Thymus (tissue), 14 donors: ENCODE measurements at places on chromosomes 12 and 14. TPM values are rescaled to one million over a fixed set of nuclear protein-coding genes. Genes with fewer than 3 reads are reported as not detected.

GRCh38 chr12:6770094-6770493 lies 2.2 kb upstream of the LAG3 start:
- H3K27ac ChIP-seq = no peak overlapping the region
- no peak for DNase-seq
- H3K4me1 ChIP-seq = peaks cover 80% of the 10 kb centered on the region
- H3K27me3 ChIP-seq = peaks cover 94% of the 10 kb centered on the region
- no peaks in the 10 kb centered on the region for H3K36me3 ChIP-seq

DNA sequence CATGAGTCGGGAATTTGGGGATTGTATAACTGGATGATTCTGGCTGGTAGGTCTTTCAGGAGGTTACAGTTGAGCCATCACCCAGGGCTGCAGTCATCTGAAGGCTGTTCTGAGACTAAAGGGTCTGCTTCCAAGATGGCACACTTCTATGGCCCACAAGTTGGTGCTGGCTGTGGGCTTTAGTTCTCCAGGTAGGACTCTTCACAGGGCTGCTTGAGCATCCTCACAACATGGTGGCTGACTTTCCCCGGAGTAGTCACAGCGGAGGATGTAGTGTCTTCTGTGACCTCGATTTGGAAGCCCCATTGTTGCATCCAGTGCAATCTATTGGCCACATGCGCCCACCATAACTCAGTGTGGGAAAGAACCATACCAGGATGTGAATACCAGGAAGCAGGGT lies 14.4 kb downstream of the PHETA1 start:
- no peaks in the 10 kb centered on the region for H3K27me3 ChIP-seq
- no peaks in the 10 kb centered on the region for H3K4me1 ChIP-seq
- no peak overlapping the region for H3K27ac ChIP-seq
- H3K4me3 ChIP-seq = no peak overlapping the region
- H3K36me3 ChIP-seq = no peaks in the 10 kb centered on the region

DNA sequence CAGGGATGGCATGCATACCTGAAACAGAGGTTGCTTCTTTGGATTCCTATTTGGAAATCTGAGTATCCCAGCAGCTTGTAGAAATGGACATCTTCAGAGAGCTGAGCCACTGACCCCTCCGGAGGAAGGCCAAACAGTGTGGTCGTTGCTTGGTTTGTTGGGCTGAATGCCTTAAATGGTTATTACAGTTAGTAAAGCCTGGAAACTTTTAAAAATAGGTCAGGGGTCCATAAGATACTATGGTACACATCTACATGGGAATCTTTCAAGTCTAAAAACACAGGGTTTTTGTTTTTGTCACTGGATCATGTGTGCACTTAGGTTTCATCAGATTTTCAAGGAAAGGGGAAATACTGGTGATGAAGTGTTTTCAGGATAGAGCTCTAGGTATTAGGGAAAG lies 7.7 kb downstream of the DYRK2 start:
- H3K36me3 ChIP-seq = peaks cover 72% of the 10 kb centered on the region
- DNase-seq = no peak
- H3K4me1 ChIP-seq = peaks cover 10% of the 10 kb centered on the region
- no peak overlapping the region for H3K4me3 ChIP-seq

The RBM25 gene
- 41.7 TPM for total RNA-seq

DNA sequence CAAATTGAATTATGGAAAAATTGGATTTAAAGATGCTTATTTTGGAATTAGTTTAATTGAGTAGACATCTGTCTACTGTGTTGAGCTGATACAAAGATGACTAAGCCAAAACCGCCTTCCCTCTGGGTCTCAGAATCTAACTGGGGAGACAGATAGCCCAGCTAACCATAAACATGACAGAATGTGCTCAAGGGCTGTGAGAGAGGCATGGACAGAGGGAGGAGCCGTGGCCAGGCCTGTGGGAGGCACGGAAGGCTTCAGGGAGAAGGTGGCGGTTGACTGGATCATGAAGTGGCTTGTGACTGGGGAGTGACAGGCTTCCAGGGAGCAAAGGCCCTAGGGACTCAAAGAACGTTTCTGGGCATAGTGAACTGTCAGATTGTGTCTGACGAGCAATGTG lies 74.6 kb downstream of the DACT1 start:
- no peak overlapping the region for H3K4me3 ChIP-seq
- no peaks in the 10 kb centered on the region for H3K36me3 ChIP-seq
- H3K4me1 ChIP-seq = no peaks in the 10 kb centered on the region
- no peak overlapping the region for H3K27ac ChIP-seq
- H3K27me3 ChIP-seq = no peaks in the 10 kb centered on the region

DNA sequence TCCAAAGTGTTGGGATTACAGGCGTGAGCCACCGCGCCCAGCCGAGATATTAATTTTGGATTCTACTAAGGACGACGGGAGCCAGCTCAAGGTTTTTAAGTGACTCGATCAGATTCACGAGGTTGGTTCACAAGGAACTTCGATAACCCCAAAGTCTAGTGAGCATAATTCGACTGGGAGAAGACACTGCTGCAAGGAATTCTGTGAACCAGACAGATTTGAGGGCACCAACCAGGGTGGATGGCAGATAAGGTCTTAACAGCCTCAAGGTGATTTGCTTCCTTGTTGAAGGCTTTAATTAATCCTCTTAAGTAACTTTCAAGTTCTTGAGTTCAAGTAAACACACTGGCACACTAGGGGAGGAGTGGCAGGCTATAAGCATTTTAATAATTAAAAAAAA lies 1.1 kb upstream of the KLHDC2 start:
- H3K27ac ChIP-seq = peak overlapping the region; percentile 100
- no peaks in the 10 kb centered on the region for H3K36me3 ChIP-seq
- peaks cover 20% of the 10 kb centered on the region for H3K4me1 ChIP-seq
- no peaks in the 10 kb centered on the region for H3K27me3 ChIP-seq

GRCh38 chr14:48125654-48126053 lies 450.2 kb upstream of the MDGA2 start:
- no peak overlapping the region for H3K4me3 ChIP-seq
- H3K4me1 ChIP-seq = no peaks in the 10 kb centered on the region
- H3K27ac ChIP-seq = no peak overlapping the region
- H3K27me3 ChIP-seq = no peaks in the 10 kb centered on the region

The CFAP73 gene
- total RNA-seq = 0.28 TPM

The TMEM121 gene
- total RNA-seq = 2.8 TPM

GRCh38 chr12:104529130-104529874 lies 72.6 kb downstream of the CHST11 start:
- no peak for DNase-seq
- H3K36me3 ChIP-seq = peaks cover 5% of the 10 kb centered on the region
- no peak overlapping the region for H3K27ac ChIP-seq
- no peak overlapping the region for H3K4me3 ChIP-seq

- DNase-seq = no peak
- no peak overlapping the region for H3K27ac ChIP-seq
- no peak overlapping the region for H3K4me3 ChIP-seq
- no peaks in the 10 kb centered on the region for H3K27me3 ChIP-seq
Observed at GRCh38 chr14:44732144-44732543, 225.1 kb upstream of the FSCB start.

DNA sequence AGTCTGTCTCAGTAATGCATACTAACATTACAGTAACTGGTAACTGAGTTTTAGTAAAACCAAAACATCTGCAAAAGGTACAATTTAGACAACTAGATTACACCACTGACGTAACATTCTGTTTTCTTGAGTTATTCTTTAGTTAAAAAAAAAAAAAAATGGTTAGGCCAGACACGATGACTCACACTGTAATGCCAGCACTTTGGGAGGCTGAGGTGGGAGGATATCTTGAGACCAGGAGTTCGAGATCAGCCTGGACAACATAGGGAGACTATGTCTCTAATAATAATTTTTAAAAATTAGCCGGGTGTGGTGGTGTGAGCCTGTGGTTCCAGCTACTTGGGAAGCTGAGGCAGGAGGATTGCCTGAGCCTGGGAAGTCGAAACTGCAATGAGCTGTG lies 34.1 kb downstream of the AP5M1 start:
- H3K27me3 ChIP-seq = peaks cover 2% of the 10 kb centered on the region
- DNase-seq = no peak
- no peak overlapping the region for H3K27ac ChIP-seq
- H3K4me3 ChIP-seq = no peak overlapping the region
- no peaks in the 10 kb centered on the region for H3K36me3 ChIP-seq

DNA sequence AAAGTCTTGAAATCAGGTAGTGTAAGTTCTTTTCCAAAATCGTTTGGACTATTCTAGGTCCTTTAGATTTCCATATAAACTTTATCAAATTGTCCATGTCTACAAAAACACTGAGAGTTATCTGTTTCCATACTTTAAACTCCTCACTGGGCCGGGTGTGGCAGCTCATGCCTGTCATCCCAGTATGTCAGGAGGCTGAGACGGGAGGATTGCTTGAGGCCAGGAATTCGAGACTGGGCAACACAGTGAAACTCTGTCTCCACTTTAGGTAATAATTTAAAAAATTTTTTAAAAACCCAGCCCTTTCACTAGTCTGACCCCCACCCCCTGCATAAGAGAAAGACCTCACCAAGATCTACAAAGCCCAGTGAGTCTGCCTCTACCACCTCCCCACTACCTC lies 6.4 kb upstream of the ISM2 start:
- DNase-seq = no peak
- no peaks in the 10 kb centered on the region for H3K4me1 ChIP-seq
- no peaks in the 10 kb centered on the region for H3K36me3 ChIP-seq
- H3K4me3 ChIP-seq = no peak overlapping the region
- peaks cover 5% of the 10 kb centered on the region for H3K27me3 ChIP-seq

The PLA2G1B gene
- total RNA-seq = 0.09 TPM

- no peak for DNase-seq
- peak overlapping the region; percentile 0 for H3K27ac ChIP-seq
- H3K4me1 ChIP-seq = peaks cover 12% of the 10 kb centered on the region
- H3K36me3 ChIP-seq = peaks cover 5% of the 10 kb centered on the region
- H3K27me3 ChIP-seq = no peaks in the 10 kb centered on the region
- H3K4me3 ChIP-seq = peak overlapping the region; percentile 64
Observed at GRCh38 chr12:112939761-112940381, 1.6 kb downstream of the OAS3 start.

DNA sequence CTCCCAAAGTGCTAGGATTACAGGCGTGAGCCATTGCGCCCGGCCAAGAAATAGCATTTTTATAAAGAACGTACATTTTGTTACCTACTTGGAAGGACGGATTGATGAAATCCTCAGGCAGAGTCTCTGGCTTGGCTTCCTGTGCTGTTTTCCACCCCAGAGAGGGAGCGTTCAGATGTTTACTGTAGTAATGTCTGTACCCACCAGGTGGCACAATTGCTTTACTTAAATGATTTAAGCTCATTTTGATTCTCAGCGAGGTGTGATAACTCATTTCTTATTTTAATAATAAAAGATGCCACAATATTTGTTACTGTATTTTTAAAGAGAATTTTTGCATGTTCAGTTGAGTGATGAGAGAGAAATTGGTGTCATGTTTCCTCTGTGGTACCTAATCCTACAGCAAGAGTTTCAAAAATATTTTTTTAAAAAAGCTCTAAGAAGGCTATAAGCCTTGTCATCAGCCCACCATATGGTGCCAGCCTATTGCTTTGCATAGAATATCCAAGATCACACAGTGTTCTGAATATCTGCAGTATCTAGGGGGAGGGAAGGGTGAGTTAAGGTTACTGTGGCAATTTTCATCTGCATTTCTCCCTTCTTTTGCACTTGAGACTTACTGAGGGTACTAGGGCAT lies 82.6 kb upstream of the TRAF3 start:
- H3K4me3 ChIP-seq = no peak overlapping the region
- H3K27me3 ChIP-seq = no peaks in the 10 kb centered on the region
- no peak overlapping the region for H3K27ac ChIP-seq
- H3K4me1 ChIP-seq = peaks cover 10% of the 10 kb centered on the region
- peak; percentile 76 for DNase-seq

DNA sequence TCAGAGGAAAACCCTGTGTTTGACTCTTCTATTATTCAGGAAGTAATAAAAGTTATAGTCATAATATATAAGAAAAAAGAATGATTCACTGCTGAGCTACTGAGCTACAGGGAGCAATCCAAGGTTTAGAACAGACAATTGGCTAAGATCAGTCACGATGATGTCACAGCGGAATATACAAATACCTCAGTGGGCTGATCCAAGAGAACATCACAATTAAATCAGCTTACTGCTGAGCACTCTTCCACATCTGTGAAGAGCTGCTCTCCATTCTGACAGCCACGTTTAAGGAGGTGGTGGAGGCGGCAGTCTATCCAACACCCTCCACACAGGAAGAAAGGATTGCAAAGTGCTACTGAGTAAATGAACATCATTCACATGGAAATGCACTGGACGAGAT lies 271.0 kb downstream of the APAF1 start:
- H3K36me3 ChIP-seq = no peaks in the 10 kb centered on the region
- H3K27me3 ChIP-seq = no peaks in the 10 kb centered on the region
- no peak overlapping the region for H3K27ac ChIP-seq
- H3K4me1 ChIP-seq = no peaks in the 10 kb centered on the region

The KRT2 gene
- total RNA-seq = 3.6 TPM

GRCh38 chr14:48936849-48937248 lies 649.3 kb downstream of the RPS29 start:
- H3K36me3 ChIP-seq = no peaks in the 10 kb centered on the region
- no peak overlapping the region for H3K27ac ChIP-seq
- H3K27me3 ChIP-seq = no peaks in the 10 kb centered on the region
- no peak for DNase-seq

- H3K4me3 ChIP-seq = no peak overlapping the region
- no peaks in the 10 kb centered on the region for H3K36me3 ChIP-seq
- H3K27ac ChIP-seq = no peak overlapping the region
- DNase-seq = no peak
- no peaks in the 10 kb centered on the region for H3K4me1 ChIP-seq
- no peaks in the 10 kb centered on the region for H3K27me3 ChIP-seq
Observed at GRCh38 chr12:32661706-32662105, 17.4 kb upstream of the DNM1L start.

GRCh38 chr14:99128185-99128584 lies 143.8 kb downstream of the BCL11B start:
- H3K27ac ChIP-seq = no peak overlapping the region
- H3K4me3 ChIP-seq = no peak overlapping the region
- H3K36me3 ChIP-seq = no peaks in the 10 kb centered on the region
- H3K27me3 ChIP-seq = peaks cover 3% of the 10 kb centered on the region

- H3K36me3 ChIP-seq = no peaks in the 10 kb centered on the region
- no peaks in the 10 kb centered on the region for H3K4me1 ChIP-seq
- no peak overlapping the region for H3K27ac ChIP-seq
- DNase-seq = no peak
- H3K27me3 ChIP-seq = peaks cover 37% of the 10 kb centered on the region
- H3K4me3 ChIP-seq = no peak overlapping the region
Observed at GRCh38 chr14:20623798-20624197, 17.7 kb downstream of the OR6S1 start.

The GRIP1 gene
- total RNA-seq = 3.9 TPM

The PLCZ1 gene
- not detected for total RNA-seq

DNA sequence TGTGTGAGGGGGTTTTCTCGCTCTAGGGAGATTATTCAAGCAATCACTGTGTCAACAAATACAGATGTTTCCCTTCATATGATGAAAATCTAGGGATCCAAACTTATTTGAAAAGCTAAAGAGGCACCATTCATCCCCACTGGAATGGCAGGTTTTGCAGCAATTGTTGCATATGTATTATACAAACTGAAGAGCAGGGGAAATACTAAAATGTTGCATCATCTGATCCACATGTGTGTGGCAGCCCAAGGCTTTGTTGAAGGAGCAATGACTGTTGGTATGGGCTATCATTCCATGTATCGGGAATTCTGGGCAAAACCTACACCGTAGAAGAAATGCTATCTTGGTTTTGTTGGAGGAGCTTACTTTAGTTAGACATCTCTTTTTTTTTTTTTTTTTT lies 4.1 kb upstream of the PRPF40B start:
- H3K27me3 ChIP-seq = peaks cover 2% of the 10 kb centered on the region
- no peak overlapping the region for H3K27ac ChIP-seq
- H3K36me3 ChIP-seq = no peaks in the 10 kb centered on the region
- no peak overlapping the region for H3K4me3 ChIP-seq
